ENCODE measurements at places on chromosomes 6 and 20.

DNA sequence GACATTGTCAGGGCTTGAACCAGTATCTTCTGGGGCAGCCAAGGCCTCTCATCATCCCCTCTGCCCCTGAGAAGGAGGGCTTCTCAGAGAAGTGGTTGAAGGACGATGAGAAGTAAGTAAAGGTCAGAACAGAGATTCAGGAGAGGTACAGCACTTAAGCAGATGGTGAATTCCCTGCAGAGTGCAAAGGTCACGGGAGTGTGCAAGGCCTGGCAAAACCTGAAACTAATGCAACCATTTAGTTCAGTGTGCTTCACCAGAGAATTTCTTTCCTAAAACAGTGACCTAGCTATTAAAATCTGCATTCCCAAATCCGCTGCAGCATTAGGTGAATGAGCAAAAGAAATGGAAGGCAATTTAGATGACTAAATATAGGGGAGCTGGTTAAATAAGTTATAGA is 58.4 kb downstream of the TRERF1 start:
- no peak for DNase-seq

DNA sequence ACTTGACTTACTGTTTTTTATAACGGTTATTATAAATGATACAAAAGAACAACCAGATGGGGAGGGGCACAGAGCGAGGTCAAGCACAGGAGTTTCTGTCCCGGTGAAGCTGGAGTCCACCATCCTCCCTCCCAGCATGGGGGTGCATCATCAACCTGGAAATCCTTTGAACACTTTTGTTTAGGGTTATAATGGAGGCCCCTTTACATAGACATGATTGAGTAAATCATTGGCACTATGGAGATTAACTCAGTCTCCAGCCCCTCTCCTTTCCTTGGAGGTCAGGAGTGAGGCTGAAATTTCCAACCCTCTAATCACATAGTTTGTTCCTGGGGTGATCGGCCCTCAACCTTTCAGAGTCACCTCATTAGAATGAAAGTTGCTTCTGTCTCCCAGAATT is 71.8 kb upstream of the ANKEF1 start:
- DNase-seq, result no peak

DNA sequence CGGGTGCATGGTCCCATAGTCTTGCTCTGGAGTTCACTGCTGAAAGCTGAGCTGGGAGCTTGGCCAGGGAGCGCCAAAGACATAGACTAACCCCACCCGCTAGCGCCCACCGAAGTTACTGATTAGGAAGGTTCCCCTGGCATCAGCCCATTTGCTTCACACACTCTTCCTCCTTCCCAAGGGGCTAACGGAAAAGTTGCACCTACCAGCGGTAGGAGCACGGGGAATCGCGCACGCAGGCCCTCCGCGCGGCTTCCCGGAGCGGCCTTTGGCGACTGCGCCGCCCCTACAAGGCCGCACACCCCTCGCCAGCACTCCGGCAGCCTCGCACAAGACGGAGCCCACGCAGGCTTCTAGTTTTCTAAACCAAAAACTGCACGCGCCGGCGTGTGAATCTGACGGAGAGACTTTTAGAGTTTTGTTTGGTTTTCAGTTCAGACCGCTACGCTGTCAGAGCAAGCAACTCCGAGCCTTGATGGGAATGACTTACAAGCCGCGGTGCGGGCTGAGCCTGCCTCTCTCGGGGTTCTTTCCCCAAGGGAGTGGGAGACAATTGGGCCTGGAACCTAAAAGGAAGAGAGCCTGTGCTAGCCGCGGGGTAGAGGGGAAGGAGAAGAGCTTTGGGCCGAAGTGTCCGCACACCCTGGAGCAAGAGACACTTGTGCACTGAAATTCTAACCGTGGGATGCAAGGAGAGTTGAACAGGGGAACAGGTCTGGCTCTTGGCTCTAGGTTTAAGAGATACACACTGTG is 891 bp upstream of the POU3F2 start:
- peak; percentile 54 for DNase-seq

DNA sequence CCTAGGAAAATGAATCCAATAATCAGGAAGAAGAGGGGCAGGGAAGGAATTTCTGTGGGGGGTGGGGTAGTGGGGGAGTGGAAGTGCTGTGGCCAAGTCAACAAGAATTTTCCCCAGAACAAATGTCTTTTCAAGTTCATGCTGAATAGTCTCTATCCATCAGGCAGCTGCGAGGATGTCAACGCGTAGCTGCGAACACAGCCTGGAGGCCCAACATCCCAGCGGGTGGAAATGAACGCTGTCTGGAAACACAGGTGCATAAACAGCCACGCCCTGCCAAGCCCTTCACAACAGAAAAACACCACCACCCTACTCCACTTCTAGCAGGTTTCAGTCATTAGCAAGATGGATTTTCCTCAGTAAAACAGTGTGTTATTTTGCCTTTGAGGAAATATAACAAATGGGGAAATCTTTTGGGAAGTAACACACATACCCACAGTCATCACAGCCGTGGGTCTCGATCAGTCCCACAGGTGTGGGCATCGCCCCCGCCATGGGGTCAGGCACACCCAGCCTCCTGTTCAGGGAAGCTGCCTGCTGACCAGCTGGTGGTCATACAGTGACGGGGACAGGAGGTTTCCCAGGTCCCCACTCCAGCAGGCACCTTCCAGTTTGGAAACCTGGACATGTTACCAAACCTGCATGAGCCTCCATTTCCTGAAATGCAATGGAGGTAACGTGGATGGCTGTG is 112.1 kb upstream of the THBS2 start:
- no peak for DNase-seq

DNA sequence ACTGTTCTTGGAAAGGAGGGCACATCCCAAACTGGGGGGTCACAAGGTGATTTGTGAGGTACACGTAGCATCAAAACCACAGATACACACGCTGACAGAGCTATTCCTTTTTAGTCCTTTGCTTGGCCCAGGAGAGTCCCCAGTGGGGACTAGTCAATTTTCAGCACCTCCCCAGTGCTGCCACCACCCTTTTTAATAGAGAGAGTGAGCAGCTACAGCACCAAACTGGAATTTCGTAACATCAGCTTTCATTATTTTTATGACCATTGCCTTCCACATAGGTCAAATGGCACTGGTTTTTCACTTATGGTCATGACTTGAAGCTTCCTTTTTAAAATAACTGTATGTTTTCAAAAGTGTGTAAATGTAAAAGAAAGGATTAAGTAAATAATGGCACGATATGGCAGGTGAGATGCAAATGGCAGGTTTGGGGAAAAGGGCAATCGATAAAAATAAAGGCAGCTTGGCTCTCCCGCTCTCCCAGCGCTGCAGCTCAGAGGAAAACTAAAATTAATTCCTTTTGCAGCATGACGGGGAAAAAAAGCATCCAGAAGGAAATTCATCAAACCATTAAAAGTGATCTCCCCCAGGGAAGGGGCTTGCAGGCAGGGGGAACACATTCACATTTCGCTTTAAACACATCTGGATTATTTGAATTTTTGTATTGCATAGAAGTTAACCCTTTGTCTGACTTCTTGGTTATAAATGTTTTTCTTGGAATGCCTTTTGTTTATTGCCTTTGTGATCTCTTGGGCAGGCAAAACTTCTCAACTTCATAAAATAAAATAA is 95.2 kb downstream of the ANKRD60 start:
- no peak for DNase-seq

- DNase-seq, result no peak
These were observed 74.6 kb upstream of the SLC22A23 start for GRCh38 chr6:3531481-3531880.

DNA sequence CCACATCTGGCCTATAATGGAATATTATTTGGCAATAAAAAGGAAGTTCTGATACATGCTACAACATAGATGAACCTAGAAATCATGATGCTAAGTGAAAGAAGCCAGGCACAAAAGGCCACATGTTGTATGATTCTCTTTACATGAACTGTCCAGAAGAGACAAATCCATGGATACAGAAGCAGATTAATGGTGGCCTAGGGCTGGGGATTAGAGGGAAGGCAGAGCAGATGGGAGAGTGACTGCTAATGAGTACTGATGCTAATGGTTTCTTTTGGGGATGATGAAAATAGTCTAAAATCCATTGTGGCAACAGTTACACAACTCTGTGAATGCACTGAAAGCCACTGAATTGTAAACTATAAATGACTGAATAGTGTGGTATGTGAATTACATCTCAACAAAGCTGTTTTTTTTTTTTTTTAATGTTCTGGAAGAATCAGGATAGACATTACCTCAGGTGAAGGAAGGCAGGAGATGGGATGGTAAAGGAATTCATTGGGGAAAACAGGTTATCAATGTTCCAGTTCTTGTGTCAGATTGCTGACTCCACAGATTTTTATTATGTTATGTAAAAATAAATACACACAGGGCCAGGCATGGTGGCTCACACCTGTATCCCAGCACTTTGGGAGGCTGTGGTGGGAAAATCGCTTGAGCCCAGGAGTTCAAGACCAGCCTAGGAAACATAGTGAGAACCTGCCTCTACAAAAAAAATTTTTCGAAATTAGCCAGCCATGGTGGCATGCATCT is 8.9 kb upstream of the SOX12 start:
- no peak for DNase-seq

All from HAP-1 (cell line).